ENCODE measurements at places on chromosomes 7 and 10. TPM values are rescaled to one million over a fixed set of nuclear protein-coding genes. Genes with fewer than 3 reads are reported as not detected.

The SAP25 gene
- not detected for total RNA-seq

The CALHM1 gene
- not detected for total RNA-seq

The PRPS1L1 gene
- total RNA-seq, result not detected

The WNT16 gene
- 5.7 TPM for total RNA-seq

The KIAA1217 gene
- 12.2 TPM for total RNA-seq

All from hair follicle dermal papilla cell (primary cell).